CD4-positive, alpha-beta T cell treated with Interleukin-1 beta for 1 hour (primary cell): ENCODE measurements at places on chromosomes 11 and 22.

GRCh38 chr22:37708580-37709444 lies 12.0 kb downstream of the TRIOBP start:
- DNase-seq: peak; percentile 26

DNA sequence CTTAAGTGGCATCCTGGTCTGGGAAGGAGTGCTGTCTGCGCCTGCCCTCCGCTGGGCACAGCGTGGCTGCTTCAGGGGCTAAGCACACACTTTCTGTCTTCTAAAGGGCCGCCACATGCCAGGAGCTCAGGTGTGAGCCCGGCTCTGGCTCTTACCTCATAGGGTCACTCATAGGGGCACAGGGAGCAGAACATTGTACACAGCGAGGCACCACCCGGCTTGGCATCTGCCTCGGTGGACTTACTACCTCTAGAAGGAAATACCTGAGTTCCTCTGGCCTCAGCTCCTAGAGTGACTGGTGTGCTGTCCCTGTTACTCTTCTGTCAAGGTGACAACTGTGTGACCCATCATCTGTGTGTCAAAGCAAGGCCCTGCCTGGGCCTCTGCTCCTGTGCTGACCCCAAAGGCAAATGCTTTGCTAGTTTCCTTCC lies 13.4 kb downstream of the NEAT1 start:
- DNase-seq: peak; percentile 19

GRCh38 chr11:2385156-2386151 lies 8.3 kb downstream of the CD81 start:
- no peak for DNase-seq

DNA sequence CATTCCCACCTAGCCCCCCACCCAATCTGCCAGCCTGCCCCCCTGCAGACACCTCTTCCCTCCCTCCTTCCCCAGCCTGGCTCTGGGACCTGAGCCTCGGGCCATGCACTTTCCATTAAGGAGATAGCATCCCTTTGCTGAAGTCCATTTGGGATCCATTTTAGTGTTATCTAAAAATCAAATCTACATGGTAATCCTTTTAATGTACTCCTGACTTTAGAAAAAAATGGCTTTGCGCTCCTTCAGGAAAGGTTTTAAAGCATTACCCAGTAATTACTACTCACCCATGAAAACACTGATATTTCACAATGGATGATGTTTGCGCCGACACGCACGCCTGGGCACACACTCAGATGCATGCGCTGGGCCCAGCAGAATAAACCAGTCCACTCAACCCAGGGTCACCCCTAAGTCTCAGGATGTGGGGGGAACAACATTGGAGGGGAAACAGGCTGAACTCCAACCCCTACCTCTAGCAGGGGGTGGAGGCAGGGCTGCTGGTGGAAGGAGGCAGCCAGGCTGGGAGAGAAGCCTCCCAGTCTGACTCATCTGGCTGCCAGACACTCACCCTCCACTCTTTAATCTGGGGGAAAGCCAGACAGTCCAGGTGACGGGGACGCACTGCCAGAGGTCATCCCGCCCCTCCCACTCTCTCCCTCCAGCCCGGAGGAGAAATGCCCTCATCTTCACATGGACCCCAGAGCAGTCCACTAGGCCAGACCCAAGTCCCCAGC lies 29.8 kb downstream of the LMO1 start:
- DNase-seq: no peak

DNA sequence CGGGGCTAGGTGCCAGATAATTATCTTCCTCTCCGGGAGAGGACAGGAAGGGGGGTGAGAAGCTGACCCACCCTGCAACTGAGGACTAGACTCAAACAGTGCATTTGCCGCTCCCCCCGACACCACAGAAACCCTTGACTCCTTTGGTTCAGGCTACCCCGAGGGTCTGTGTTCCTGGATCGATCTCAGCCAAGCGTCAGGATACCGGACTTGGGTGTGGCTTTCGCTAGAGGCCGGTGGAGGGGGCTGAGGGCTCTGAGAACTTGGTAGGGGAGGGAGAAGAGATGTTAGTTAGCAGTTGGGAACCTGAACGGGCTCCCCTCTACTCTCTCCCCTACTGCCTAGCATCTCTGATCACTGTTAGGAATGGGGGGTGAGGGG lies 840 bp downstream of the SEZ6L start:
- DNase-seq: no peak

DNA sequence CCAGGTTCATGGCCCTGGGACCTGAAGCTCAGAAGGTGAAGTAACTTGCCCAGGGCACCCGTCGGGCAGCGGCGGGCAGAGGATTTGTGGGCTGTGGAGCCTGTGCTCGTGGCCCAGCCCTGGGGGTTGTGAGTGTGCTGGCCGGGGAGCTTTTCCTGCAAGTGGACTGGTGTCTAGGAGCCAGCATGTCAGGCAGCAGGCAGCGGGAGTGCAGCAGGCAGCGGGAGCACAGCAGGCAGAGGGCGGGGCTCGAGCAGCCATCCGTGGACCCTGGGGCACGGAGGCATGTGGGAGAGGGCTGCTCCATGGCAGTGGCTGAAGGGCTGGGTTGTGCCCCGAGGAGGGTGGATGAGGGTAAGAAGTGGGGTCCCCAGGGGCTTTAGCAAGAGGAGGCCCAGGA lies 72.7 kb upstream of the PPP6R3 start:
- DNase-seq: no peak

GRCh38 chr11:46913484-46913883 lies 4.9 kb downstream of the LRP4 start:
- DNase-seq: no peak

- no peak for DNase-seq
Observed at GRCh38 chr11:105073456-105074165, 28.5 kb upstream of the CARD16 start.

DNA sequence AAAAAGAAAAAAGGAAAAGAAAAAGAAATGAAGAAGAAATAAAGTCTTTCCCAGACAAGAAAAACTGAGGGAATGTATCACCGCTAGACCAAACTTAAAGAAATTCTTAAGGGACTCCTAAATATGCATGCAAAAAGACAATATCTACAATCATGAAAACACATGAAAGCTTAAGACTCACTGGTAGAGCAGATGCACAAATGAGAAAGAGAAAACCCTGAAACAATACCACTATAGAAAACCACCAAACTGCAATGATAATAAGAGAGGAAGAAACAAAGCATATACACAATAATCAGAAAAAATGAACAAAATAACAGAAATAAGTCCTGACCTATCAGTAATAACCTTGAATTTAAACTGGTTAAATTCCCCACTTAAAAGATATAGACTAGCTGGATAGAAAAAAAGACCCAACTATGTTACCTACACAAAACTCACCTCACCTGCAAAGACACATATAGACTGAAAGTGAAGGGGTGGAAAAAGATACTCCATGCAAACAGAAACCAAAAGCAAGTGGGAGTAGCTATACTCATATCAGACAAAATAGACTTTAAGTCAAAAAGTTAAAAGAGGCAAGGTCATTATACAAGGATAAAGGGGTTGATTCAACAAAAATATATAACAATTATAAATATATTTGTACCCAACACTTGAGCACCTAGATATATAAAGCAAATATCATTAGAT lies 61.3 kb upstream of the NARS2 start:
- no peak for DNase-seq

DNA sequence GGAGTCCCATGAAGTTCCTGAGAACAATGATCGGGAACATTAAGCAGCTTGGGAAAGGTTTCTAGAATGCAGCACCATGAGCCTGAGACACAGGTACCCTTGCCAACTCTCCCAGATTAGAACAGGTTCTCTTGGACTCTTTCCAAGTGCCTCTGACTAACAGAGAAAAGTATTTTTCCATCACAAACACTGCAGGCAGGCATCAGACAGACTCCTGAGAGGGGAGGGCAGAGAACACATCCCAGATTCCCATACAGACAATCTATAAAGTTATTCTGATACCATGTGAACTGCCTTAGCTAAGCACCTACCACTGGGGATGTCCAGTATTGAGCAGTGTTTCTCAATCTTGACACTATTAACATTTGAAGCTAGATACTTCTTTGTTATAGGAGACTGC lies 27.3 kb downstream of the SERGEF start:
- no peak for DNase-seq

- no peak for DNase-seq
Observed at GRCh38 chr11:112361396-112361795, 100.7 kb upstream of the PLET1 start.

GRCh38 chr11:16204261-16204660 lies 152.1 kb downstream of the SOX6 start:
- DNase-seq: no peak
